ENCODE measurements at places on chromosomes 3 and 15.

GRCh38 chr3:32455609-32456428 lies 46.8 kb downstream of the CMTM6 start:
- DNase-seq = no peak

- no peak for DNase-seq
These were observed 13.2 kb downstream of the XXYLT1 start for GRCh38 chr3:195257454-195258448.

DNA sequence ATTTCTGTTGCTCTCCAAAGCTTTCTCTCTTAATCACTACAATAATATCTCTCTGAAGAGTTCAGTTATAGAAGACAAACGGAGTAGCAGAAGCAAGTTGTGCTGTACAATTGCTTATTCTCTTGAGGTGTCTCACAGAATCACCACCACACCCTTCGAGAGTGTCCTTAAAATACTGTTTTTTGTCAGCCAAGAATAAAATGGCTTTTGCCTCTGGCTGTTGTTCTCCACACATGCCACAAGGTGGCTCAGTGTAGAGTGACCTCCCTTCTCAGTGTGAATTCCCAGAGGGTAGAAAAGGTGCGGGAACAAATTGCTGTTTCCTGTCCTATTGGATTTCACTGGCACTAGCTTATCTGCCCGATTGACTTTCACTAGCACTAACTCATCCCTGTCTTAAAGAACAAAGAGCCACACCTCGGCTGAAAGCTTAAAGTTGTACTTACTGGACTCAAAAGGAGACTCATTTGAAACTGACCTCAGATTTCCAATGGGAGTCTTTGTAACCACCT lies 134.2 kb upstream of the SATB1 start:
- no peak for DNase-seq

- DNase-seq = no peak
These were observed 19.9 kb downstream of the RPLP1 start for GRCh38 chr15:69472562-69472961.

- no peak for DNase-seq
These were observed 82.6 kb downstream of the PCCB start for GRCh38 chr3:136332776-136333175.

GRCh38 chr15:100383302-100384107 lies 41.7 kb upstream of the ADAMTS17 start:
- no peak for DNase-seq
